ENCODE measurements at places on chromosomes 2 and 18.

GRCh38 chr2:65974067-65974723, 460.7 kb upstream of the MEIS1 start:
- DNase-seq: peak; percentile 2

DNA sequence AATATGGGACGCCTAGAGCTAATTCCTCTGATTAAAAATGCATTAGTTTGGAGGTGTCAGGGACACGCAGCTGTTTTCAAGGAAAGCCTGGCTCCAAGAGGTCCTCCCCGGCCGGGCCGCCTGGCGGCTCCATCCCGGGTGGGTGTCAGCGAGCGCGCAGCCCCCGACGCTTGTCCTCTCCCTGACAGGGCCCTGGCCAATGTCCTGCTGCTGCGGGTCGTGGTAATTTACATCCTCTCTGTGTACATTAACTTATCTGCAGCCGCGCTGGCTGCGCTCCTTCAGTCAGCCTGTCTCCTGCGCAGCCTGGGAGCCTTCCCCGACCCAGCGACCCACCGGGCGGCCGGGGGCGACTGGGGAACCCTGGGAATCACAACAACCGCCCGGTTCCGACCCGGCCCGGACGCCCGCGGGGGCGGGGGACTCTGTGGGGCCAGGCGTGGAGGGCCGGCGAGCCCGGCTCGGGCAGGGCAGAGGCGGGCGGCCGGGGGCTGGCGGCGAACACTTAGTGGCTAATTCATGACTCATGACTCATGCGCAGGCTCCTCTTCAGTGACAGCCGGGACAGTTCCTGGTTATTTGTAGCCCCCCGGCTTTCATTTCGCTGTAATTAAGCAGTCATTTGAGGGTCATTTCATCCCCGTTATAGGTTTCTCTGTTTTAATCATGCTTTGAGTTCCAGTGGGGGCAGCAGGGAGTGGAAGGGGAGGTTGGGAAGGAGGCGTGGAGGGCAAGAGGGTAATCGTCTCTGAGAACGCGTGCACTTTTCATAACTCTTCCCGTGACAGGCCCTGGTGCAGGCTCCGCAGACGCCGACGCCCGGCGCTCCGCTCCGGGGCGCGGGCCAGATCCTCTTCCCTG, 141.9 kb upstream of the CTAGE1 start:
- DNase-seq: no peak

GRCh38 chr2:206979365-206979764, 40.0 kb downstream of the CPO start:
- no peak for DNase-seq

DNA sequence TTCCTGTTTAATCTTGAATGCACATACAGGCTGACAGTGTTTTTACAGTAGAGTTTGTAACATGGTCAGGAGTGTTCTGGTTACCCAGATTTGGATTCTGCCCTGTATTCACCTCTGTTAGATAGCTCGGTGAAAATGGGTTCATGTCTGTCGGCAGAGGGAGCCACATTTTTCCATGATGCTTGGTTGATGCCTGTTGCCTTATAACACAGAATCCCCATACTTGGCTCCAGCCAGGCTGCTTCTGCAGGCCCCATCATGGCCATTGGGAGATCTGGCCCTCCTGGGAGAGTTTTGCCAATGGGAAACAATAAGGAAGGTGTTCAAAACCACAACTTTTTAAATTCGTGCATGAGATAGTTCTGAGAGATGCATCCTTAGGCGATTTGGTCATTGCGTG, 78.1 kb downstream of the WDSUB1 start:
- peak; percentile 24 for DNase-seq

DNA sequence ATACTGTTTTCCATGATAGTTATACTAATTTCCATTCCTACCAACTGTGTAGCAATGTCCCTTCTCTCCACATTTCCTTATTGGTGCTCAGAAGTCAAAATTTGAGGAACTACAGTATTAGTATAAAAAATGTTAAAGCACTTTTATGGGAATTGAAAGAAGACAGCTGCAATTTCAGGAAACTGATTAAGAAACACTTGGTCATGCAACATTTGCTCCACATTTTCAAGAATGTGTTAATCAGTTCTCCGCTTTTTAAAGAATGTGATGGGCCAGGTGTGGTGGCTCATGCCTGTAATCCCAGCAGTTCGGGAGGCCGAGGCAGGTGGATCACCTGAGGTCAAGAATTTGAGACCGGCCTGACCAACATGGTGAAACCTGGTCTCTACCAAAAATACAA, 33.6 kb upstream of the MGAT4A start:
- DNase-seq: no peak

- DNase-seq: no peak
Measured at GRCh38 chr18:8471372-8471771, 137.9 kb upstream of the RAB12 start.

GRCh38 chr18:62438402-62438801, 84.4 kb upstream of the ZCCHC2 start:
- DNase-seq: no peak

DNA sequence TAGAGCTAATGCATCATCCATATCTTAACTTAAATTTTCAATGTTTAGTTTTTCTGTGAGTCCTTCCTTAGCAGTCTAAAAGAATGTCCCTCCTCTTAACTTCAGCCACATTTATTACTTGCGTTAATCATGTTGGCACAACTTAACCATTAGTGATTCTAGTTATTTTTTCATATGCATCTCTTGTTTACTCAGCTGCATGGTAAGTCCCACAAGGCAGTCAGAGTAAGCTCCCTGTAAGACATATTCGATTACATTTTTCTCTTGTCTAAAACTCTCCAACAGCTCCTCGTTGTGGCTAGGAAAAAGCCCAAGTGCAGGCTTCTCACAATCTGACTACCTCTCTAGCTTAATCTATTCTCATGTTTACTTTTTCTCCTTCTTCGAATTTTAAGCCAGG, 2045.3 kb upstream of the PIK3C3 start:
- DNase-seq: no peak

DNA sequence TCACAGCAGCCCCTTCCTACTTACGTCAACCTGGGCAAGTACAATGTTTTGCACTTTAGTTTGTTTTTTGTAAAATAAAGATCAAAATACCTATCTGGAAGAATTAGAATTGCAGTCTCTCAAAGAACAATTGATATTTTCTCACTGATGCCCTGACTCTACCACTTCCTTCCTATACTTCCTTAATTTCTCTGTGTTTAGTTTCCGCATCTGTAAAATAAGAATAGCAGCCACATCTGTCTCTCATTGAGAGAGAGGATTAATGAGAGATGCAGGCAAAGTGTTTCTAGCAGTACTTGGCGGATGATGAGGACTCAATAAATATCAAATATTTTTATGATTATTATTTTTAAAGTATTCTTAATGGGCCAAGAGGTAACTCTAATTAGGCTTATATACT, 122.6 kb upstream of the PIEZO2 start:
- no peak for DNase-seq

DNA sequence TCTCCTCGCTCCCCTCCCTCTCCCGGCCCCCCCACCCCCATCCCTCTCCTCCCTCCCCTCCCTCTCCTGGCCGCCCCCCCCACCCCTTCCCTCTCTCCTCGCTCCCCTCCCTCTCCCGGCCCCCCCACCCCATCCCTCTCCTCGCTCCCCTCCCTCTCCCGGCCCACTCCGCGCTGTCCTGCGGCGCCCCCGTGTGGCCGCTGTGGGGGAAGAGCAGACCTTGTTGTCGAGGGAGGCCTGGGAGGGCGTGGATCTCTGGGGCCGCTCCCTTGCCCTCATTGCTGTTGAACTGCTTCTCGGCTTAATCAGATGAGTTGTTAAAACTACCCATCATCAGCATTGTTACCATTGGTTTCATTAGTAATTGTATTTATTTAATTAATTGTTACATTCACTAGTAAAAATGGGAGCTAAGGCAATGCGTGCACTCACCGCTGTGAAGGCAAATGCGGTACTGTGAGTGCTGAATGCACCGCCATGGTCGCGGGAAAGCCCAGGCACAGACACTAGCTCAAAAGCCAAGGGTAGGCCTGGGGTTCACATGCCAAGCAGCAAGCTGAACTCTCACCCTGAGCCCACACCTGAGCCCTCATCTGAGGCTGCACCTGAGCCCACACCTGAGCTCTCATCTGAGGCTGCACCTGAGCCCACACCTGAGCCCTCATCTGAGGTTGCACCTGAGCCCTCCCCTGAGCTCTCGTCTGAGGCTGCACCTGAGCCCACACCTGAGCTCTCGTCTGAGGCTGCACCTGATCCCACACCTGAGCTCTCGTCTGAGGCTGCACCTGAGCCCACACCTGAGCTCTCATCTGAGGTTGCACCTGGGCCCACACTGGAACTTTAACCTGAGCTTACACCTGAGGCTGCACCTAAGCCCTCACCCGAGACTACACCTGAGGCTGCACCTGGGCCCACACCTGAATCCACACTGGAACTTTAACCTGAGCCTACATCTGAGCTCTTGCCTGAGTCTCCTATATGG, 8.8 kb downstream of the RTP5 start:
- peak; percentile 80 for DNase-seq

DNA sequence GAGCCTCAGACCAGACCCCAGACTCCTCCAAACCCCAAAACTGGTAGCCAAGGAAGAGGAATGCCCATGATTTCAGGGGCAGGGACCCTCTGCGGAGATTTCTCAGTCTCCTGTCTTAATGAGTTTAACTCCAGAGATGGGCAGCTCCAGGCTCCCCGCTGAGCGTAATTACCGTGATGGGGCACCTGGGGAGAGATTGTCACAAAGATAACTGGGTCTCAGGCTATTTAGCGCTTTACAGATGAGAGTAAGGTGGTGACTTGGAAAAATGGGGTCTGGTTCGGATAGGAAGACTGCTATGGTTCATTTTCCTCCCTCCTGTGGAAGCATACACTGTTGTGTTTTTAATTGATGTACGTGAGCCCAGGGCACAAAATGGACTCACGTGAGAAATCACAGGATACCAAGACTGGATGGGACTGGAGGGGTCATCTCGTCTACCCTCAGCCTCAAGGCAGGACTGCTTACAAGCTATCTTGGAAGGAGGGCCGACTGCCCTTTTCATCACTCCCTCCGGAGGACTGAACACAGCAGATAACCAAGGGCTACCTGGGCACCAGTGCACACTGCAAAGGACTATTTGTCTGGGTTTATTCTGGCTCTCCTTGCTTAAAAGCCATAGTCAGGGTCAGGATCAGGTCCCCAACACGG, 427.8 kb downstream of the ZNF521 start:
- DNase-seq: no peak

- no peak for DNase-seq
Measured at GRCh38 chr2:42369532-42370229, 8.7 kb upstream of the COX7A2L start.

DNA sequence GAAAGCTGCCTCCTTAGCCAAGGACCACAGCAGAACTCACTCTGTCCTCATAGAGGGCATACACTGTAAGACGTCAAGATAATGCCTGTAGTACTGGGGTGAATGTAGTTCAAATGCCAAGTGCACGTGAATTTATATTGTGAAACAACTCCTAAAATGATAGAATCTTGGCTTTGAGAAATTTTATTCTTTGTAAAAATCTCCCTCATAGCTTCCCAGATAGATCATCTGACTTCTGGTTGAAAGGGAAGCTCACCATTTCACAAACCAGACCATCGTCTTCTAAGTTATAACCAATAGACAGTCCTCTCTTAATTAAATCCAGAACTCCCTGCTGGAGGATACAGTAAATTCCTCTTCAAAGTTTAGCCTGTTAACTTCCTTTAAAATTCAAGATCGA, 110.9 kb upstream of the MSTN start:
- DNase-seq: no peak

GRCh38 chr18:55402731-55403405, 185.1 kb downstream of the TCF4 start:
- no peak for DNase-seq

GRCh38 chr2:49359721-49360406, 205.5 kb upstream of the FSHR start:
- no peak for DNase-seq

GRCh38 chr18:40877096-40877495, 1077.9 kb upstream of the PIK3C3 start:
- no peak for DNase-seq

GRCh38 chr2:22110244-22110651, 986.5 kb downstream of the TDRD15 start:
- DNase-seq: no peak

- DNase-seq: no peak
Measured at GRCh38 chr2:66550826-66551225, 115.9 kb downstream of the MEIS1 start.

- no peak for DNase-seq
Measured at GRCh38 chr2:23592898-23593751, 208.1 kb downstream of the KLHL29 start.

All from erythroblast (primary cell).